ENCODE measurements at places on chromosomes 2 and 18.

DNA sequence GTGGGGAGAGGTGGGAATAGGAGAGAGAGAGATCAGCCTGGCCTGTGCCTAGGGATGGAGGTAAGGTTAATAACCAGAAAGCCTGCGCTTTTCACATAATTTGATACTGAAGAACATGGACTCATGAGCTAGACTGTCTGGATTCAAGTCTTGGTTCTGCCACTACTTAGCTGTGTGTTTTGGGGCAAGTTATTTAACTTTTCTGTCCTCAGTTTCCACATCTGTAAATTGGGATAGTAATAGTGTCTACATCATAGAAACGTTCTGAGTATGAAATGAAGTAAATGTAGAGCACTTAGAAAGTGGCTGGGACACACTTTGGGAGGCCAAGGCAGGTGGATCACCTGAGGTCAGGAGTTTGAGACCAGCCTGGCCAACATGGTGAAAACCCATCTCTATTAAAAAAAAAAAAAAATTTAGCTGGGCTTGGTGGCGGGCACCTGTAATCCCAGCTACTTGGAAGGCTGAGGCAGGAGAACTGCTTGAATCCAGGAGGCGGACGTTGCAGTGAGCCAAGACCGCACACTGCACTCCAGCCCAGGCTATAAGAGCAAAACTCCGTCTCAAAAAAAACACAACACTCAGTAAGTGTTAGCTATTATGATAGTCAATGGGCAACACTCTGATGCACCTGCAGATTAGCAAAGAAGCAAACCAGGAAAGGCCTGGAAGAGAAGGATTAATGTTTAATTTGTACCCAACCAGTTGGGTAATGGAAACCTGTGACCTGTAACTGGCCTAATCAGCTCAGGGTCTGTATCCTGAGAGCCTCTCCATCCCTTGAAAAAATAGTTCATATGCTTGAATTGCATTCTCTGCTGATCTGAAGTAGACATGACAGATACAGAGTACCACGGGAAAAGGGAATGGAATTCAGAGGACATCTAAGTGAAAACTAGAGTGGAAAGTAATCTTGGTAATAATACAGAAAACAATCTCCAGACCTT, 6.8 kb downstream of the GALM start:
- DNase-seq = no peak

DNA sequence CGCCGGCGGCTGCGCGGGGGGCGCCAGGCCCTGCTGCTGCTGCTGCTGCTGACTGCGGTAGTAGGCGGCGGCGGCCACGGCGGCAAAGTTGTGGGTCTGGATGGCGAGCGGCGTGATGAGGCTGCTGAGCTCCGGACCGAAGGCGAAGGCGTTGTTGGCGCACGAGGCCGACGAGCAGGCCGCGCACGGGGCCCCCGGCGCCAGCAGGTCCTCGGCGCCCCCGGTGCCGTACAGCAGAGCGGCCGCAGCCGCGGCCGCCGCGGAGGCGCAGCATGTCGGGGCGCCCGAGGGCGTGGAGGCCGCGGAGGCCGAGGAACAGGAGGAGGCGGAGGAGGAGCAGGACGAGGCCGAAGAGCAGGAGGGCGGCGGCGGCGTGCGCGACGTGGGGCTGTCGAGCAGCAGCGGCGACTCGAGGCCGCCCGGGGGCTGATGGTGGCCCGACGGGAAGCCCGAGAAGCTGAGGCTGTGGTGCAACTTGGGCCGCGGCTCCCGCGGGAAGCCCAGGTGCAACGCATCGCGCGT, 1.8 kb downstream of the ZFP36L2 start:
- DNase-seq = no peak

DNA sequence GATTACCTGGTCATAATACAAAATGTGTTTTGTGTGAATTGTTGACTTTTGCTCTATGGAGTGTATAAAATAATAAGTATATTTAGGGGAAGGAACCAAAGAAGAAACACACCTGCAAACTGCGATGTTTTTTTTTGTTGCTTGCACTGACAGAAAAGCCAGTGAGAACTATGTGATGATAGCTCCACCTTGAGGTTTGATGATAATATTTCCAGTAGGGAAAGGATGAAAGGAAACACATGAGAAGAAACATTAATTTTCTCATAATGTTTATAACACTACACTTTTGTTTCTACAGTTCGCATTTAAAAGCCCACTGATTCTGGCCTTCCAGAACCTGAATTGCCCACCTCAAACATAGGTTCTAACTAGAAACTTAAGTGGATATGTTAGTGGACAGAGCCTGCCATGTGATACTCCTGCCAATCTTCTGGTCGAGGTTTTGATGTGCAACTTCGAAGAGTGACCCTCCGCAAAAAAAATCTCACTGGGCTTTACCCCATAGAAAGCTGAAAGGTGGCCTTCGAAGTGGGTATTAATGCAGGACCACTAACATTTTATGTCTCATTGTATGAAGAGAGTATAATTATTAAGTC, 476.4 kb upstream of the SPHKAP start:
- DNase-seq = no peak

GRCh38 chr2:181915102-181915501, 23.6 kb downstream of the ITPRID2 start:
- DNase-seq = no peak

DNA sequence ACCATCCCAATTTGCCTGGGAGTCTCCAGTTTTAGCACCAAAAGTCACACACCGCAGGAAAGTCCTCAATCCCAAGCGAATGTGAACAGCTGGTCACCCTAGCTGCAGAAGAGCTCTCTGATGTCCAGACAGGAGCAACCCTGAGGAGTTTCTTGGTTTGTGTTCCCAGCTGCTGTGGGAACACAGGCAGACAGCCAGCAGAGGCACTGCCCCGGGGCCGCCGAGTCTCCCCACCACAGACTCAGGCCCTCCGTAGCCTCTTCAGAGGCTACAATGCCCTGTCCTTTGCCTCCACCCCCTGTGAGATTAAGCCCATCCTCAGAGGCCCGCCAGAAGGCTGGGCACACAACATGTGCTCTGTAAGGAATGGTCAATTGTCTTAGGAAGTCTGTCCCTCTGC, 111.5 kb downstream of the TTC32 start:
- no peak for DNase-seq

GRCh38 chr2:96267159-96267971, 1.3 kb downstream of the CIAO1 start:
- no peak for DNase-seq

DNA sequence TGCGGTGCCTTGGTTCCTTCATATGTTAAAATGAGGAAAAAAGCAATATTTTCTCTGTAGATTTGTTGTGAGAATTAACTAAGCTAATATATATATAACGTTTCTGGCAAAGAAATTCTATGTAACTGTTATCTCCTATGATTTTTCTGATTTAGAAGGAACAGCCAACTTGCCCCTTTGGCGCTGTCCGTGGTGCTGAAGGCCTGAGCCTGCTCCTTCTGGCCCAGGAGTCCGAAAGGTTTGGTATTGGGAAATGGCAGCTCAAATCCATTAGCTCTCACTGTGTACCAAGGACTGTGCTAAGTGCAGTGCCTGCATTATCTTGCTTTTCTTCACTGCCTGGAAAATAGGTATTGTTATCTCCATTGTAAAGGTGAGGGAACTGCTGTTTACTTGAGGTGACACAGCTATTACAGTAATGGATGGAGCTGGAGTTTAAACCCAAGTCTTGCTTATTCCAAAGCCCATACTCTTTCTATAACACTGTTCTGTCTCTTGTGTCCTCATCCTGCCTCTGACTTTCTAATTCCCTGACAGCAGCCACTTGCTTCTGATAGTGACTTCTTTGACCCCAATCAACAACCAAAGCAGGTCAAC, 52.2 kb downstream of the C1QL2 start:
- no peak for DNase-seq

DNA sequence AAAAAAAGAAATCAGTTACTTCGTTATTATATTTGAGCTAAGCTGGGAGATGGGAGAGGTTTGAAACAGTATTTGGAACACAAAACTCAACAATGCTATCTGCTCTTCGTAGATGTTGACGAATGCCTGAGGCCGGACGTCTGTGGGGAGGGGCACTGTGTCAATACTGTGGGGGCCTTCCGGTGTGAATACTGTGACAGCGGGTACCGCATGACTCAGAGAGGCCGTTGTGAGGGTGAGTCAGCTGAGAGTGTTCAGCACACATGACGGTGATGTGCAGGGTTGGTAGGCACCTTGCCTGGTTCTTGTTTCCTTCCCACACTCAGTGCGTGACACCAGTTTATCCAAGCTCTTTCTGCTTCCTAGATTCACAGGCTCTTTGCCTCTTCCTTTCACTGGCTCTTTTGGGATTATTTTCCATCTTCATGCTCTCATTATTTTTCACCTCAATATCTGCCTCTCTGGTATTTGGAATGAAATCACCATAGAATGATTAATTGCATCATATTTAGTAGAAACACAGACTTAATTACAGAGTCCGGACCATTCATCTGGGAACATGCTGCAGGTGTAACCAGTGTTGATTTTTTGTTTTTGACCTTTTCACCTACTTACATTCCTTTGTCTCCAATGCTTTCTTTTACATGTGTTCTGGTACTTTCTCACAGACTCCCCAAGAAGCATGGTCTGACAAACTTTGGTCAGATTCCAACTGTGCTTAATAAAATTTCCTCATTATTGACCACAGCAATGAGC, 200.6 kb upstream of the RASGRP3 start:
- DNase-seq = peak; percentile 91

DNA sequence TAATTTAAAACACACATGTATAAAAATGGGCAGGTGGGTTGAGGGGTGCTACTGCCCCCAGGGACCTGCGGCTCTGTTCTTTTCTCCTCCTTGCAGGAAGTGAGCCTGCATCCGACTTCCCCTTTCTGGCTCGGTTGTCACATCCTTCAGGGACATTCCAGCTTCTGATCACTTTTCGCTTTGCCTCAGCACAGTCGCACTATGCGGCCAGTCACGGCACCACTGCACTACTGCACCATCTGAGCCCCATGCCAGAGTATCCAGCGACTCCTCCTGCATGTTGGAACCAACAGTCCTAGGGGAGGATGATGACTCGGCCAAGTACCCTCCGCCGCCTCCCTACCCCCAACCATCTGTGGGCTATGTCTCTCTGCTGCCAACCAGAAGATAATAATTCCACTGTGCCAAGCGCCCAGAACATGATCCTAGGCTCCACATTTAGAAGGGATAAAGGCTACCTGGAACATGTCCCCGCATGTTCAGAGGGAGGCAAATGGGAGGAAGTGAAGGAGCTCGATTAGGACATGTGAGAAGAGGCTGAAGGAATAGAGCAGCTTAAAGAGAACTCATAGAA, 17.6 kb downstream of the CDC42EP3 start:
- peak; percentile 75 for DNase-seq

Data from right atrium auricular region (tissue), 2 donors.